SIG-M5 (cell line): ENCODE measurements at places on chromosomes 11 and 22.
A peak's percentile ranks its signal among the peaks of the same experiment; 100 is the strongest.

GRCh38 chr22:41512421-41513194 lies 31.7 kb downstream of the POLR3H start:
- DNase-seq, result no peak

DNA sequence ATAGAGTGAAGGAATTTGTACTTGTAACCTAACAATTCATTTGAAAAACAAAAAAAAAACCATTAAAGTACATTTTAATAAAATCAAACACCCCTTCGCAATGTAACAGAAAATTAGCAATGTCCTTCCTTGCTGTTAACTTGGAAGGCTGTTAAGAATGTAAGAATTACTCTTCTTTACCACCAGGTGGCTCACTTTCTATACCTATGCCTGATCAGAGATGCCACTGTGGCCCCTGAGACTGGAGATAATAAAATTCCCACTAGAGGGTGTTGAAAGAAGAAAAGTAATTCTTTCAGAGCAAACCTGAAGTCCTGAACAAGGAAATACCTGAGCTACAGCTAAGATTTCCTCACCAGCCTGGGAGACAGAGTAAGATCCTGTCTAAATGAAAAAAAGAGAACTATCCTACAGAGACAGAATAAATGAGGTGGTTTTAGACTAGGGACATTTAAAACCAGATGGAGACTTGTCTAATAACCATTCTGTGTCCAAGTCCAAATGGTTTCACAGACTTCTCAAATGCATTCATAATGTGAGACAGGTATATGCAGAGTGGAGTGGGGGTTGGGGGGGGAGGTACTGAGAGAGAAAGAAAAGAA lies 1089.3 kb downstream of the FAM181B start:
- no peak for DNase-seq

DNA sequence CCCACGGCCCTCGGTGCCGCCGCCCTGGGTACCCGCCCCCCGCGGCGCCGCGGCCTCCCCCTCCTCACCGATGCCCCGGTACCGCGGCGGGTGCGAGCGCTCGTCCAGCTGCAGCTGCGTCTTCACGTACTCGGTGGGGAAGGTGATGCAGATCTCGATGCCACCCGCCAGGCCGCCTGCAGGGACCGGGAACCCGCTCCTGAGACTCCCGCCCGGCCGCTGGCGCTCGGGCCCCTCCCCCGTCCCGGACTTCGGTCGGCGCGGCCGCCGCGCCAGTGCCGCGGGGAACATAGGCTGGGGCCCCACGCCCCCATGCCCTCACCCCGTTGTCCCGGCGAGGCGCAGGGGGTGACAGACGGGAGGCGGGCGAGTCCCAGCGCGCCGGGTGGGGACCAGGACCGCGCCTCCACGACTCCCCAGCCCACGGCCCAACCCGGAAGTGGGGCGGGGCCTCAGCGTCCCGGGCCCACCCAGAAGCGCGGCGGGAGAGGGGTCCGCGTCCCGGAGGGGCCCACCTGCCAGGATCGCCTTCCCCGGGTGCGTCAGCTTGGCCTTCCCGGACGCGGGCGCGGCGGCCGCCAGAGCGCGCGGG lies 375 bp downstream of the SLC25A1 start:
- no peak for DNase-seq

DNA sequence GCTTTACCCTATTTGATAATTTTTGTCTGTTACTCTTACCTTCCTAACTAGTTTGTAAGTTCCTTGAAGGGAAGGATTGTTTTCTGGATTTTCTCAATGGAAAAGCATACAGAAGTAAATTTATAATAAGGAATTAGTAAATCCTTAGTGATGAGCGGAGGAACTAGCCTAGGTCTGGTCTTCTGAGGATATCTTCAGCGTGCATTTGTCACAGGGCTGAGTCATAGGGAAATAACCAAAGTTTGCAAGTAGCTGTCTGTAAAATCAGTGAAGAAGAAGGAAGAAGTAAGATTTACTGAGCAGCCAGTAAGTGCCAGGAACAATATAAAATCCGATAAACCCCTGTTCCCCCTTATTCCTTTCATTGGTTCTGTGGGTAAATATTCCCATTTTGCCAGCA lies 162.7 kb upstream of the SORL1-AS1 start:
- no peak for DNase-seq

DNA sequence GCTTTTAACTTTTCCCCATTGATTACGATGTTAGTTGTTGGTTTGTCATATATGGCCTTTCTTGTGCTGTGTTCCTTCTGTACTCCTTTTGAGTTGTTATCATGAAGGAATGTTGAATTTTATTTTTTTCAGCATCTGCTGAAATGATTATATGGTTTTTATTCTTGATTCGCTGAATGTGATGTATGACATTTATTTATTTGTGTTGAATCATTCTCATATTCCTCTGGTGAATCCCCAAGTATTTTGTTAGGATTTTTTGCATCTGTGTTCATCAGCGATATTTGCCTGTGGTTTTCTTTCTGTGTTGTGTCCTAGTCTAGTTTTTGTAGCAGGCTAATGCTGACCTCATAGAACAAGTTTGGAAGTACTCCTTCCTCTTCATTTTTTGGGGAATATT lies 78.2 kb downstream of the GGT1 start:
- no peak for DNase-seq

DNA sequence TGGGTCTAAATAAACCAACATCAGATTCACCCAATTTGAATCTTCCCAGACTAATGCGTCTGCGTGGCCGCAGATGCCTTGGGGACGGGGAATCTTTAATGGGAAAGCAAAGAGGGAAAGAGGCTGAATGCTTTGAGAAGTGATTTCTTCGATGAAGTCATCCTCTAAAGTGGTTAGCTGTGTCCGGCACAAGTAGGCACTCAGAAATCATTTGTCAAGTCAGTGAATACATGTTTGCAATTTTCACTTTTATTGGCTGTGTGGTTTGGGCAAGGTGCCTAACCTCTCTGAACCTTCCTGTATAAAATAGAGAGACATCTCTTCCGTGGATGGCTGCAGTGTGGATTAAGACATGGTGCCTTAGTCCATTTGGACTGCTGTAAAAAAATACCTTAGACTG lies 19.7 kb upstream of the IFT27 start:
- DNase-seq, result no peak

GRCh38 chr11:12376259-12377081 lies 901 bp upstream of the PARVA start:
- DNase-seq, result no peak

GRCh38 chr11:22677153-22677903 lies 10.9 kb downstream of the GAS2 start:
- no peak for DNase-seq

- DNase-seq, result peak; percentile 42
Measured at GRCh38 chr22:21754523-21754922, 18.9 kb upstream of the YPEL1 start.

DNA sequence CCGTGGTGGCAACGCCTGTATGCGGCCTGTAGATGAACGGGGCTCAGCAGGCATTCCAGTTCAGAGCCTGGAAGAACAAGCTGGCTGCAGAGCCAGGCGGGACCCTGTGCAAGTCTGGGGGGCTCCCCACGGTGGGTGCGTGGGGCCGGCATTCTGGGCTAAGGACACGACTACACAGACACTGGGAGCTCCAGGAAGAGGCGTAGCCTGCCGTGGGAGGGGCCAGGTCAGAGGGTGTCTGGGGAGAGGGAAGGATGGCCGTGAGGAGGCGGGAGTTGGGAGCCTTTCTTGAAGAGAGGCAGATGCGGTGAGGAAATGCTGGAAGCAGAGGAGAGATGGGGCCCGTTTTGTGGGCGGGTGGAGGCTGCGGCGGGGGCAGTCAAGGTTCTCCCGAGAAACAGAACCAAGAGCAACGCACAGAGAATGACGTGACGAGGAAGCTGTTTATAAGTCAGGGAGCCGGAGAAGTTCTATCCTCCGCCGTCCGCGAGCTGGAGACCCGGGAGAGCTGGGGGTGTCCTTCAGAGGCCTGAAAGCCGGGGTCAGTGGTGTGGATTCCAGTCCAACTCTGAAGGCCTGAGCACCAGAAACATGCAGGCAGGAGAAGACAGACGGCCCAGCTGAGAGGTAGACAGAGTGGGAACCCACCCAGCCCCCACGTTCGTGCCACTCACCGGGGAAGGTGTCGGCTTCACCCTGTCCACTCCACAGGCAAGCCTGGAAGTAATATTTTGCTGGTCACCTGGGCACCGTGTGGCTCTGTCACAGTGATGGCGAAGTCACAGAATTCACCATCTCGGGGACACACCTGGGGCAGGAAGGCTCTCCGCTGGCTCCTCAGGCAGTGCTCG lies 529.6 kb downstream of the BRD1 start:
- DNase-seq, result no peak

- no peak for DNase-seq
Measured at GRCh38 chr11:15576769-15577168, 462.0 kb downstream of the INSC start.

GRCh38 chr11:133618544-133618943 lies 86.2 kb upstream of the OPCML start:
- no peak for DNase-seq

DNA sequence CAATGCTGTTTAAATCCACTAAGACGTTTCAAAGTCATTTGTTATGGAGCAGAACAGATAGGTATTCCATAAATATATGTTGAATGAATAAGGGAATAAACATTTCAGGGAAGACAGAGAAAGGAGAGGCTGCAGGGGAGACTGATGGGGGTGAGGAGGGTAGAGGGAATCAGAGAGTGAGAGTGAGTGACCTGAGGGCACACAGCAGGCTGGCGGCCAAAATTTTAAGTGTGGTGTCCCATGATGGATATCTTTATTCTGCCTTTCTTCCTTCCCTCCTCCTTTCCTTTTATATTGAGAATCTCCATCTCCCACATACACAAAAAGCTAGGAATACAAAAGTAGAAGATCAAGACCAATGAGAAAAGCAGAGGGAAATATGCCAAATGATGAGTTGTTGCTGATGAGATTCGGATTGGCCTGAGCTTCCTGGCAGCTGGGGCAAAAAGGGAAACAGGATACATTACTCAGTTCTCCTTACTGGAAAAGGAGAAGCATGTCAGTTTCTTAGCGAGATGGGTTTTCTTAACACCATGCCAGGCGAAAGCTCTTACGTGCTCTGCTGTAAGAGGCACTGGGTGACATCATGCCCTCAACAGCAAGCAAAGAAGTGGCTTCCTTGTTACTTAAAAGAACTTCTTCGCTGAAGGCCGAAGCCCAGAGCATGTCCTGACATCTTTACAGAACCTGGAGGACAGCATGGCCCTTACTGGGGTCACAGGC lies 11.2 kb upstream of the CYTH4 start:
- DNase-seq, result no peak

GRCh38 chr11:10923882-10924281 lies 66.0 kb upstream of the ZBED5 start:
- DNase-seq, result no peak

- DNase-seq, result no peak
Measured at GRCh38 chr11:46706886-46707285, 6.1 kb downstream of the ZNF408 start.

DNA sequence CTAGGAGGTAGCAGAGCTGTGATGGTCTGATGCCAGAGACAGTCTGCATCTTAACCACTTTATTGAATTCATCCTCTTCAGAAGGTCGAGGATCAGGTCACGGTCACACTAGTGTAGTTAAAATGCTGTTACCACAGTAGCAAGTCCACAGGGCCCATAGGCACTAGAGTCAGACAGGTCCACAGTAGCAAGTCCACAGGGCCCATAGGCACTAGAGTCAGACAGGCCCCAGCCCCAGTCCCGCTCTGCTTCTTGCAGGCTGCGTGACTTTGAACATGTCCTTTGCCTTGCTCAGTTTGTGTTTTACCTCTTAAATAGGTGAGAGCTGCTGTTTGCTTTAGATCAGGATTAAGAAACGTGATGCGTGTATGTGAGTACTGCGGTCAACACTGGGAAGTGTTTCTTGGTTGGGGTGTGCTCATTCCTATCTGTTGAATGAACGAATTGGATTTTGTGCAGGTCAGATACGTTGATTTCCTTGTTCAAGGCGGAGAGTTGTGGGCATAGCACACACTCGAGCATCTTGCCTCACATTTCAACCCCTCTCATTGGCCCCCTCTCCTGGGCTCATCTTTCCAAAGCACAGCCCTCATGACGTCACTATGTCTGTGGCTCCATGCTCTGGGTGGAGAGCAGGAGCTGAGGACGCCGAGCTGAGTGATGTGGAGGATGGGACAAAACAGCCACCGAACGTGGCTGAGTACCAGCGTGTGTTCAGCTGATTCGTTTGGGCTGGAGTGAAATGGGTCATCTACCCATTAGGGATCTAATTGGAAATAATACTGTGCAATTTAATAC lies 191.7 kb downstream of the TBC1D22A start:
- DNase-seq, result no peak

GRCh38 chr11:830295-831117 lies 2.2 kb upstream of the CD151 start:
- no peak for DNase-seq

- no peak for DNase-seq
Measured at GRCh38 chr11:29641201-29641600, 375.6 kb downstream of the KCNA4 start.

GRCh38 chr11:87317441-87317840 lies 279.7 kb downstream of the TMEM135 start:
- no peak for DNase-seq

DNA sequence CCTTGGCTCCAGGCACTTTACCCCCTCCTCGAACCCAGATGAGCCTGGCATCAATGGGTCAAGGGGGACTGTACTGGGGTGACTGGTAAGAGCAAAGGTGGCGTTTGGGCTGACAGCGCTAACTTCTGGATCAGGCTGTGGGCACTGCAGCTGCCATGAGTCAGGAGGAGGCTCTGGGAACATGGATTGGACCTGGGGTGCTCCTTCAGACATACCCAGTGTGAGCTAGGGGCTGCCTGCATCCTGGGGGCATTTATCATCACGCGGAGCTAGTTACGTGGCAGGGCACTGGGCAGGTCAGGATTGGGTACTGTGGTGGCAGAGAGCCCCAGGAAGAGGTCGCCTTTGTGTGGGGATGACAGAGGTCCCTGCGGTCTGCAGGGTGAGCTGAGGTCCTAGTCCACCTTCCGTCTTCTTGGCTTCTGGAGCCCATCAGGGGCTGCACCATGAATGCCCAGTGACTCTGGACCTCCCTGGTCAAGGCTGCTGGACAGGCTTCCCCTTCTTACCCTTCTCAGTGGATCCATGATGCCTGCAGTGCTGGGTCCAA lies 13.1 kb downstream of the GRIK4 start:
- no peak for DNase-seq

GRCh38 chr22:50204571-50204970 lies 3.8 kb downstream of the SELENOO start:
- no peak for DNase-seq

- no peak for DNase-seq
Measured at GRCh38 chr11:67024410-67024809, 1.5 kb downstream of the SYT12 start.

GRCh38 chr11:36304351-36304750 lies 8.3 kb downstream of the PRR5L start:
- no peak for DNase-seq

DNA sequence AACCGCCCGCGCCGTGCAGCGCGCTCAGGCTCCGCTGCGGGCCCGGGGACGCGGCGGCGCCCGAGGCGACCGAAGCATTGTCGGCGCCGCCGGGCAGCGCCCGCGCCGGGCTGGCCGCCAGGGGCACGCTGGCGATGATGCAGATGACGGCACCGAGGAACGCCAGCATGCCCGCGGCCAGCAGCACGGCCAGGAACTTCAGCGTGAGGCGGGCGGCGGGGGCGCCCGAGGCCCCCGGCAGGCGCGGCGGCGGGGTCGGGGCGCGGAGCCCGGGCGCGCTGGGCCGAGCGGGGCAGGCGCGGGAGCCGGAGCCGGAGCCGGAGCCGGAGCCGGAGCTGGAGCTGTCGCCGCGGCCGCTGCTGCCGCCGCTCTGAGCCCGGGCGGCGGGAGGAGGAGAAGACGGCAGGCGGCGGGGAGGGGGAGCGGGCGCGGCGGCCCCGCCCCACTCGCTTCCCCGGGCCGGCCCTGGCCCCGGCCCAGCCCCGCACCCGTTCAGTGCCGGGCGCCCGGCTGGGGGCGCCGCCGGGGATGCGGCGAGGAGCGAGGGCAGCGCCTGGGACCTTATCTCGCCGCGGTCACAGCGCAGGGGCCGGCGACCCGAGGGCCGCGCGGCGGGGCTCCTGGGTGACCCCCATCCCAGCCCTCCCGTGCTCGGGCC lies at the start of gene NPTXR:
TSS of gene NPTXR (minus strand) at position 372 of the 658 bp plus-strand sequence.
- no peak for DNase-seq
